Stimulated activated CD8-positive, alpha-beta memory T cell treated with anti-CD3 and anti-CD28 coated beads, Interleukin-15, amount 100 ng/mL, for 48 hours (primary cell): ENCODE measurements at places on chromosomes 2 and 18.

DNA sequence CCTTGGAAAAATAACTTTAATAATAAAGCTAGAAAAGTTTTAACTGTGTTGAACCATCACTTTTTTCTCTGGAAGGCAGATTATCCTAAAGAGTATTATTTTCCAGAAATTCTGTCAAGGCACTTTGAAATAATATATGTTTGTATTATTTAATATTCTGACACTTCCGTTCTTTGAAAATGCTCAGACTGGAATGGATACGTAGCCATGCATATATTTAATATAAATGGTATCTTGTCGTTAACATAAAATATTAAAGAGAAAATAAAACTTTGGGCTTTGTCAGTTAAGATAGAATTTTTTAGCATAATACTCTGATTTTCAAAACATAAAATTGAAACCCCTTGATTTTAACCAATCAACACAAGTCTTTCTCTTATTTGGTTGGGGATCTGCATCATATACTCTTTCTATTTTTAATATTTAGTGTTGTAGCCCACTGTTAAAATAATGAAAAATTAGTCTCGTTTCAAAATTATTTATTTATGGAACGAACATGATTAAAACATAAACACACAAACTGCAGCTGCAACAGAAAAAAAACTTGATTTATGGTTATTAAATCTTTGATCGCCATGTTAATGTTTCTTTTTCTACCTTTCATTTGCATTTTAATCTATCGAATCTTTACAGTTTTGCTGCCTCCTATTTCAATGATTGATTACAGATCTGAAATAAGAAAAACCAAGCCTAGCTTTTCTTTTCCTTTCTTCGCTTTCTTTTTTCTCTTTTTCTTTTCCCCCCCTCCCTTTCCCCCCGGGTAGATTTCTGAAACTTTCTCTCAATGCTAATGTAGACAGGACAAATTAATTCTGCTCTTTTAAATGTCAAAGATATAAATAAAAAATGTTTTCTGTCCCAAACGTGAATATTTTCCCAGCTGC, 145.5 kb downstream of the MEIS1 start:
- no peak for DNase-seq

GRCh38 chr2:203797276-203797675, 70.3 kb upstream of the CTLA4 start:
- DNase-seq: no peak

- no peak for DNase-seq
Observed at GRCh38 chr2:73903313-73903712, 10.5 kb downstream of the ACTG2 start.

DNA sequence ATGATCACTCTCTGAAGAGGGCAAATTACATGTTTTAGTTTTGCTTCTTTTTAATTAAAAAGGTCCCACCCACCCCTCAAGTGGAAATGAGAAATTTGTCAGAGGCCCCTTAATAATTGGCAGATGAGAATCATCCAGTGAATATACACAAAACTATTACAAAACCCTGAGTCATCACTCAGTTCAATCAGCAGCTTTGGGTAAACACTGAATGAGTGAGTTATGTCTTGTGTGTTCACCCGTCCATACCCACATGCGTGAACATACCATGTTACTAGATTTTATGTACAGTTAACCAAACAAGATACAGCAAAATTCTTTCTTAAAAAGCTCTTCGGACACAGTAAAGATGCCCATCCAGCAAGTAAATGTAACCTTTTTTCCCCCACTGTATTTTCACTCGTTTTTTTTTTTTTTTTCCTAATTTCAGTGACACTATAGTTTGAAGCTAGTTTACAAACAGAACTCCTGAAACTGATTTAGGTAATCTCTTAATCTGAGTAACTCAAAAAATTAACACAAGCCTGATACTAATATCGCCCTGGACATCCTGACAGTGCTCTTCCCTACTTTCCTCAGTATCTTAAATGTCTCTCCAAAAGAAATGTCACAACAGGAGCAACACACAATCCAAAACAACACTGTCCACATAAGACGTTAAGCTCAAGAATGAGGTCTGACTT, 1.4 kb downstream of the PSME4 start:
- no peak for DNase-seq

DNA sequence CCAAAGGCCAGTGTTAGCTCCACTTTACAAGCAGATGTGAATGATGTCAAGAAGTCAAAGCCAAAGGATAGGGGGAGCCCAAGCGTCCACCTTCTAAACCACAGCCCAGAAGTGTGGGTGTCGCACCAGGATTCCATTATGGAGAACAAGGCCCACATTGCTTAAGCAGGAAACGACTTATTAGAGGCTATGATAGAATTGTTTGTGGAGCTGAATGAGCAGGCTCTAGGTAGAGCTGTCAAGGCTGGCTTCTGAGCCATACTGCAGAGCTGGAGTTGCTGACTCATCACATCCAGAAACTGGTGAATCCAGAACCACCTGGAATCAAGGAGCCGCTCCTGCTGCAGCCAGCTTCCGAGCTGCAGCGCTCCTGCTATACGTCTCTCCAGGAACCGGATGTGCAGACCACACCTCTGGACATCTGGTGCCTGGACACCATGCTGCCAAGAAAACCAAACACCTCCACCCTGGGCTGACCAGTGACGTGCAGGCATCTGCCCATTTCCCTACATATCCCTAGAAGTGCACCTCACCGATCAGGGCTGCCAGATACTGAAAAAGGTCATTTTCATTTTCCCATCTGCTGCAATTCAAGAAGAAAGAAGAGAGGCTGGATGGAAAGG, 6.2 kb upstream of the TWIST2 start:
- no peak for DNase-seq
